ENCODE measurements at places on chromosomes 4 and X. TPM values are rescaled to one million over a fixed set of nuclear protein-coding genes. Genes with fewer than 3 reads are reported as not detected.

Gene COL4A5
- 63.1 TPM for total RNA-seq

DNA sequence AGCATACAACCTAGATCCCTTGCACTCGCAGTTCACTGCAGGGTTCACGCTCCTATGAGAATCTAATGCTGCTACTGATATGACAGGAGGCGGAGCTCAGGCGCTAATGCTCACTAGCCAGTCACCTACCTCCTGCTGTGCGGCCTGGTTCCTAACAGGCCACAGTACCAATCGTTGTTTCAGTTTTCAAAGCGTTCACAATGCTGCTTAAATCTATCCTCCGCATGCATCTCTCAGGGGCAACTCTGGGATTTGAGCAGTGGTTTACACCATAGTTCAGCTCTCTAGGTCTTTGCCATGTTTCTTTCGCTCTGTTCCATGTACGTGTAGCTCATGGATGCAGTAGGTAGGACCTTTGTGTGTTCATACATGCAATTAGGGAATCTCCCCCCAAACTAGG, 47.2 kb downstream of the CLOCK start:
- no peak for DNase-seq

Gene FGB
- not detected for total RNA-seq

GRCh38 chr4:170015285-170015684, 10.9 kb downstream of the MFAP3L start:
- DNase-seq, result no peak

- DNase-seq, result no peak
These were observed 123.3 kb downstream of the KLHL8 start for GRCh38 chr4:87097075-87097474.

GRCh38 chrX:152641256-152641875, 3.7 kb downstream of the GABRQ start:
- DNase-seq, result no peak

GRCh38 chrX:108000751-108001150, 18.6 kb upstream of the TEX13B start:
- DNase-seq, result peak; percentile 88

- DNase-seq, result no peak
These were observed 235.6 kb downstream of the TRIML1 start for GRCh38 chr4:188374871-188375270.

DNA sequence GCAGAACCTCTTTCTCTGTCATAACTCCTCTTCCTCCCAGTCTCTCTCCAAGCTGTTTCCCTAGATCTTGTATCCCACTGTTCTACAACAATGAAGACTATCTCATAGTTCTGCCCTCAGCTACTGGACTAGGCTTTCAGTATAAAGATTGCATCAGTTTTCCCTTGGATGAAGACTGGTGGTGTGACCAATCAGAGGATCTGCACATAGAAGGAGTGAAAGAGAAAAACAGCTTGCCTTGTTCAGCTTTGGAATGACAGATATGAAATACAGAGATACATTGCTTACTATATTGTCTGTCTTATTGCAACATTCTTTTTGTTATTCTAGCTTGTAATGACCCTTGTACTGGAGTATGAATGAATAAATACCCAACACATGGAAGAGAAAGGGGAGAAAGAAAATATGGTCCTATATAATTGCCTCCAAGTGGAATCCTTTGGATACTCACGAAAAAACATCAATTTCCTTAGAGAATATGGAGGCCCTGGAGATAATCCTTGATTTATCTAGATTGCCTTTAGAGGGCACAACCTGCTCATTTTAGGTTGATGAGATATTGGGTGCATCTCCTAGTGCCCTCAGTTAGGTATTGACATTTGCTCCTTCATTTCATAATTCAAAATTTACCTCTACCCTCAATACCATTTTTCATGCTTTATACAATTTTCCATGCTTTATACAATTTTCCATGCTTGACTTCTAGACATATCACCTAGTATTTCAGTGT, 395.8 kb downstream of the NAF1 start:
- DNase-seq, result no peak

Gene PGAM4
- total RNA-seq, result not detected

Gene TBX22
- total RNA-seq, result not detected

Gene MTMR8
- total RNA-seq, result 1.3 TPM

GRCh38 chrX:110321670-110322069, 3.8 kb upstream of the AMMECR1 start:
- DNase-seq, result no peak

- no peak for DNase-seq
These were observed 154.0 kb downstream of the EVC2 start for GRCh38 chr4:5554376-5554775.

Gene TRIM60
- not detected for total RNA-seq

Data from bronchial epithelial cell (primary cell).